ENCODE measurements at places on chromosomes 5 and 9.

- DNase-seq, result peak; percentile 22
Measured at GRCh38 chr5:73312146-73312871, 136.3 kb downstream of the FOXD1 start.

DNA sequence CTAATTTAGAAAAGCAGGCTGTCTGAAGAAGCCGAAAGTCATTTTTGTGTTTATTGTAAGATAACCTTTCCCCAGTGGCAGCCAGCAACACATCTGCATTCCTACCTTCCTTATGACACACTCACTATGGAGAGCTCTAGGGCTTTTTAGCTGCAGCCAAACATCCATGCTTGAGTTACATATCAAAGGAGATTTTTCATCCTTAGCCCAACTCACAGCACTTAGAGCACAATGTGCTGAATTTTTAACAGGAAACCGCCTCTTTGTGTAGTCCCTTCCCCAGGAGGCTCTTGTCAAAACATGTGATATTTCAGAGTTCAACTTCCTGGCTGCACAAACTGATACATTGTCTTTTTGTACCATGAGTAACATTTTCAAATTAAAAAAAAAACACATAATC lies 379.2 kb downstream of the CTNND2 start:
- DNase-seq, result no peak

DNA sequence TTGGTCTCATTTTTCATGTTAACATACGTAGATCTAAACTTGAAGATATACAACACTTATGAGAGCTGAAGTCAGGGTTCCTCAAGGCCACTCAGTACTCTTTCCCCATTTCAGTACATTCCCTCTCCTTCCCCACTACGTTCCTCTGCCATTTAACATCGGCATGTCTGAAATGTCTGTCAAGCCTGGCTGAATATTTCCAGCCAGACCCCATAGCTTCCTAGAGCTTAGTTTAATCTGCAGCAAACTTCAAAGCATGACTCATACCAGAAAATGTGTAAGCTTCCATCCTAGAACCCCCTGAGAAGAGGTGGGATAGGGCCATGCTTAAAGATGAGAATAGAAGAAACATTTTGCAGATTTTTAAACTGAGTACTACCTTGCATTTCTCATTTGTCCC lies 6.2 kb downstream of the GZMA start:
- no peak for DNase-seq

GRCh38 chr5:139705655-139706587 lies 57.8 kb downstream of the CXXC5 start:
- DNase-seq, result no peak

- DNase-seq, result no peak
Measured at GRCh38 chr5:14405267-14405666, 176.3 kb upstream of the OTULINL start.

DNA sequence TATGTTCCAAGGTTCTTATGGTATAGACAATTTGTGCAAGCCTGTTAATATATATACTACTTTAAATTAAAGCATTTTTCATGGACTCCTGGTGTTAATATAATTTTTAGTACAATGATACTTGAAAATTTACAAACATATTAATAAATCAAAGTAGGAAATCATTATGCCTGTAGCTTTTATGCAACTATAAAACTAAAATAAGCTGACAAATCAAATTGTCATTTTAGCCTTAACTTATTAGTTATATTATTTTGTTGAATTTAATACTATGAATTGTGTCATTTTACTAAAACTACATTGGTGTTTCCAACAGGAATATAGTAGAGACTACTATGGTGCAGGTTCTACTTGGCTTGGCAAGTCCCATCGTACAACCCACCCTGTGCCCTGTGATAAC lies 96.0 kb downstream of the MED10 start:
- DNase-seq, result no peak

DNA sequence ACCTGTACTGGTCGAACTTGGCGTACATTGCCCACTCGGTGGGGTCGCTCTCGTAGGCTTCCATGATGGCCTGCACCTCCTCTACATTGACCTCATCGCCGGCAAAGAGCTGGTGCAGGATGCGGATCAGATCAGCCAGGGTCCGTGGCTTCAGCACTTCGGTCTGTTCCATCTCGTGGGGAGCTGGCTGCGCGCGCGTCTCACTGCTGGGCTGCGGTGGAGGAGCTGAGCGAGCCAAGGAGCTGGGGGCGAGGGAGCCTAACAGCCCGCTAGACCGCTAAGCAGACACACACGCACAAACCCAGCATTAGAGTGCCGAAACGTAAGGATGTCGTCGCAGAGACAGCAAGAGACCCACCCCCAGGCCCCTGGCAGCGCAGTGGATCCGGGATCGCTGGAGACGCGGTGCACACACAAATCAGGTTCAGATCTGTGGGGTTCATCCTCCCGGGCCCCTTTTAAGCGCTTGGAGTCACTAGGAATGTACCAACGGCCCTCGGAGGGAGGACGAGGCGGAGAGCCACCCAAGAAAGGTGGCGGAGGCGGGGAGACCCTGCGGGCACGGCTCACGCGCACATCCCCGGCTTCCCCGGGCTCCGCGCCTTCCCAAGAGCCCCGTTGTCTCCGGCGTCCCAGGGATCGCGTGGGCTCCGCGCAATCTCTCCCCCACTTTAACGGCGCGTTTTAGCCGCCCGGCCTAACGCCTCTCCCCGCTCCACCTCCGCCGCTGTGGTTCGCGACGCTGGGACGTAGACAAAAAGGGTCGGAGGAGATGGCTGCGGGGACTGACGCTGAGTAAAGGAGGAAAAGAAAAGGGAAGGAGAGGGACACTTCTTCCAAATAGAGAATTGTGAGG lies at the start of gene CDO1:
Gene CDO1 (minus strand): TSS at position 434 of the 856 bp plus-strand sequence. CDS start 262 bp downstream, at position 172.
- DNase-seq, result peak; percentile 9

GRCh38 chr5:68180121-68181038 lies 35.2 kb upstream of the PIK3R1 start:
- no peak for DNase-seq

DNA sequence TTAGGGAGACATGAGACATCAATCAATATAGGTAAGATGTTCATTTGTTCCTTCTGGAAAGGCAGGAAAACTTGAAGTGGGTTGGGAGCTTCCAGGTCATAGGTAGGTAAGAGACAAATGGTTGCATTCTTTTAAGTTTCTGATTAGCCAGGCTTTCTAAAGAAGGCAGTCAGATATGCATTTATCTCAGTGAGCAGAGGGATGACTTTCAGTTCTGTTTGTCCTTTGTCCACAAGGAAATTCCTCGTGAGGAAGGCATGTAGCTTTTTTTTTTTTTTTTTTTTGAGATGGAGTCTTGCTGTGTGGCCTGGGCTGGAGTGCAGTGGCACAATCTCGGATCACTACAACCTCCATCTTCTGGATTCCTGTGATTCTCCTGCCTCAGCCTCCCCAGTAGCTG lies 155.3 kb upstream of the ABCA1 start:
- DNase-seq, result no peak

DNA sequence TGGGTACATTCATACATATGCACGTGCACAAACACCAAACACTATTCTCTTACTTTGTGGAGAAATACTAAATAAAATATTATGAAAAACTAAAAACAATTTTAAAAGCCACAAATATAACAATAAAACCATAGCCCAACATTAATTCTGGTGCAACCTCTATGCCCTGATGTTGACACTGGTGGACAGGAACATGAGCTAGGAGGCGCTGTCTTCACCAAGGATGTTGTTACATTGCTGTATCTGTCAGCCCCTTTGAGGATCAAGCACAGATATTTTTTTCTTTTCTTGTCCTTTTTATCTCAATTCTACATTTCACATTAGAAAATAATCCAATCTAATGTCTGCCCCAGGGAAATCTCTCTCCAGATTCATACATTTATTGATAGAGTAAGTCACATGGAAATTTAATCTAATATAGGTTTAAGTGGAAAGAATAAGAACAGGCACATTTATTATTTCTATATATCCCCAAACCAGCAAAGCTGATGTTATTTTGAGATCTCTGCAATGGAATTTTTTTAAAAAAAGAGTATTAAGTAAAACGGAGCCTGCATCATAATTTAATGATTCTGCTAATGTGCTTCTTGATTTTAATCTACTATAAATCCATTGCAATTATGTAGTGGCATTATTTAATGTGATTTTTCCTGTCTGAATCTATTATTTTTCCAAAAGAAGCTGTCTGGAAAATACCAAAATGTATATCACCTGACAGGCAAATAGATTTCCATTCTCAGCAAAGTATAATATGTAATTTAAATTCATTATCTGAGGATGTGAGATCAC lies 716.5 kb downstream of the MTRR start:
- no peak for DNase-seq

- no peak for DNase-seq
Measured at GRCh38 chr9:19759066-19759465, 29.8 kb downstream of the SLC24A2 start.

GRCh38 chr9:137664676-137665075 lies 45.9 kb downstream of the EHMT1 start:
- no peak for DNase-seq

DNA sequence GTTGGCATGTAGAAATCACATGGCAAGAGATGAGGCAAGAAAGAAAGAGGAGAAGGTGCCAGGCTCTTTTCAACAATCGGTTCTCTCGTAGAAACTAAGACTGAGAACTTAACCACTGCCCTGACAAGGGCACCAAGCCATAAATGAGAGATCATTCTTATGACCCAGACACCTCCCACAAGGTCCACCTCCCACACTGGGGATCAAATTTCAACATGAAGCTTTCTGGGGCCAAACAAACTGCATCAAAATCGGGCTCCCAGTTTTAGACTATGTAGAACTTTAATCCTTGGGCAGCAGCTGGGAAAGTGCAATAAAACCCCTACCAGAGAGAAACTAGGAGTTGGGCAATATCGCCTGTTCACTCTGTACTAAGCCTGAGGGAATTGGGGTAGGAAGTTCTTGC lies 150.2 kb upstream of the CCDC152 start:
- DNase-seq, result no peak

DNA sequence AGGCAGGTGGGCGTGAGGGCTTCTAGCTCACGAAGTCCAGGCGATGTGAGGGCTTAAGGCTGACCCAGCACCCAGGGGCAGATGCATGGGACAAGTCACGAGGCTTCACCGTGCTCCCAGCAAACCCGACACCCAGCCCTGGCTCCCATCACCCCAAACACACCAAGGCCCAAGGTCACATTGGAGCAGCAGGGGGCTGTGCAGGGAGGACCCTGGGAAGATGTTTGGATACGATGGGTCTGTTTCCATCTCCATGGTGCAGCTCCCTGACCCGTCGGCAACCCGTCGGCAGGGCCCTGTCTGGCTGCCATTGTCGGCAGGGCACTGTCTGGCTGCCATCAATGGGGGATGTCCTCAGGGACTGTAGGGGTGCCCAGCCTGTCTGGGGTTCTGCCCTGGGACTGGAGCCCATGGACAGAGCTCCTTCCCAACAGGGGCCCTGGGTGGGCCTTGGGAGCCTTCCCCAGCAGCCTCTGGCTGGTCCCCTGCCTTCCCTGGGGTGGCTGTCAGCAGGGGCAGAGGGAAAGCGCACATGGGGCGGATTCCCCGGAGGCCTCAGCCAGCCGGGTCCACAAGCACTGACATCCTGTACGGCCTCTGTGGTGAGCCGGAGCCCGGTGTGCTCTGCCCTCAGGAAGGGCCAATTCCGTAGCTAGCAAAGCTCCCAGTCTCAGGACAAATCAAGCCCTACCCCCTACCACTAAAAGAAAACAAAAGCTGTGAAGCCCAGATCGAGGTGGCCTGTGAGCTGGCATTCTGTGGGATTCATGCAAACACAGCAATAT lies 47.1 kb downstream of the NACC2 start:
- no peak for DNase-seq

GRCh38 chr9:72441848-72442607 lies 77.0 kb upstream of the ZFAND5 start:
- no peak for DNase-seq

DNA sequence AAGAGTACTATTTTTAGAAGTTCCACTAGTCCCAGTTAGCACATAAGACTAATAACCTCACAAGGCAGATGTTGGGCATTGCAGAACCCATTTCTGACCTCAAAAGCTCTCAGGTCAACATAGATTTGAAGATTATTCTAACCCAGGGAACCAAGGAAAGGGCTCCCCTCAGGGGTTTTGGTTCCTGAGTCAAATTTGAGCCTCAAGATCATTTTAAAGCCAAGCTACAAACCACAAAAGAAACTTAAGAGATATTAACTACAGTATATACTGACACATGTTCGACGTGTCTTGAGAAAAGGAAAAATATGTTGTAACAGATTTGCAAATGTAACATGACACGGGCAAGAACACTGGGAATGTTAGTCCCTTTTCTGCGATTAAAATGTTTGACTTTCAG lies 88.6 kb downstream of the GNAQ start:
- DNase-seq, result no peak

DNA sequence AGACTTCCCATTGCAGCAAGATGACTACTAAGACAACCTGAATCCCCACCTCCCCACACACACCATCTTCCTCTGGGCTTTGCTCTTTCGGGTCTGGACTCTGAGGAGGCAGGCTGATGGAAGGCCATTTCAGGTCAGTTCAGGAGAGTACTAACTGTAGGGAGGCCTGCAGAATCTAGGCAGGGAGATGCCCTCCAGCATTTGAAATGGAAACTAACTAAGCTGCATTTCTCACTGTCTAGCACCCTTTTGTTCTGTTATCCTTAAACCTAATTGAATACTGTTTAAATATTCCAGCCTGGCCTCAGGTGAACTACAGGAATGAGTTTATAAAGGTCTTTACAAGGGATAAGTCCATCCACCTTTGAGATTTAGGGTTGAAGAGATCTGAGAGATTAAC lies 4.9 kb upstream of the TBCA start:
- no peak for DNase-seq

DNA sequence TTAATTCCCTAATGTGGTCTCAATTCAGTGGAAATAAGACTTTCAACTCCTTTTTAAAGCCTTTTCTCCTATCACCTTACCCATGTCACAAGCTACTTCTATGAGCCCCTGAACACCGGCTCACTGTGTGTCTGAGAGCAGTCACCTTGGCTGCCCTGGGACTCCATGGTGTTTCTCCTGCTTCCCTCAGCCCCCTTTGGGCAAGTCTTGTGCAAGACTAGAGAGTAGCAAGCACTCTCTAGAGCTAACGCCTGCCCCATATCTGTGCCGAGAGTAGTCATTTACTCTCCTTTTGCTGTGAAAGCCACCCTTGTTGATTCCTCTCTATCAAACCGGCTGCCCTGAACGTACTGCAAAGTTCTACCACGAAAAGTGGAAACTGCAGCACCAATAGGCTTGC lies 77.9 kb upstream of the DAB2 start:
- no peak for DNase-seq

GRCh38 chr9:3585606-3586005 lies 59.8 kb upstream of the RFX3 start:
- no peak for DNase-seq

DNA sequence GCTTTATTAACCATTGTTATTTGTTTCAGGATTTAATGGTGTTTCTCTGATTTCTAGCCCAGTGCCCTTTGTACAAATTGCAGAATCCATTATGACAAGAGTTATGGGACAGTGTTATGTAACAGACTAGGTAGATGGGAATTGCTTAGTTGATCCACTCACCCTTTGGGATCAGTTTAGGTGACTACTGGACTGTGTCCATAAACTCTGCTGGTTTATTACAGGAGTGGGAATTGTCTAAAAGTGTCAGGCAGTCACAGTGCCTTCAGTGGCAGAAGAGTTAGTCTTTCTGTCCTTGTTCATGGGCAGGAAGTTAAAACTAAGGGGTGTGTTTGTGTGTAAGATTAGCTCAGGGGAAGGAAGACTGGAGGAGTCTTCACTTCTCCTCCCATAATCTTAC lies 29.3 kb downstream of the RCL1 start:
- DNase-seq, result no peak
